ENCODE measurements at places on chromosomes 5 and 9.

DNA sequence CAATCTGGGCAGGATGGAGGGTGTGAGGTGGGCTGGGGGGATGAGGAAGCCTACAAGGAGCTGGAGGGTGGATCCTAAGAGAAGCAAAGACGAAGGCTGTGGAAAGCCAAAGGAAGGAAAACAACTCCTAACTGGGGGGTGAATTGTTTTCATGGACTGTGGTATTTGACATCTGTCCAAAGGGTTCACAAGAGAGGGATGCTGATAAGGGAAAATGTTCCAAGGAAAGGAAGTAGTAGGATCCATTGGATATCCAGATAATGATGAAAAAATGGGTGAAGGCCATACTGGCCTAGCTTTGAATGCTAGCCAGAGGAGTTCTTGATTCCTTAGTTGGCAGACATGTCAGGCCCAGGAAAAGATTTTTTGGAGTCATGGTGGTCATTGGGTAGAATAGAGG is 51.8 kb upstream of the FOXI1 start:
- DNase-seq = peak; percentile 3

- no peak for DNase-seq
Measured at GRCh38 chr9:117809751-117810150, 105.5 kb downstream of the TLR4 start.

DNA sequence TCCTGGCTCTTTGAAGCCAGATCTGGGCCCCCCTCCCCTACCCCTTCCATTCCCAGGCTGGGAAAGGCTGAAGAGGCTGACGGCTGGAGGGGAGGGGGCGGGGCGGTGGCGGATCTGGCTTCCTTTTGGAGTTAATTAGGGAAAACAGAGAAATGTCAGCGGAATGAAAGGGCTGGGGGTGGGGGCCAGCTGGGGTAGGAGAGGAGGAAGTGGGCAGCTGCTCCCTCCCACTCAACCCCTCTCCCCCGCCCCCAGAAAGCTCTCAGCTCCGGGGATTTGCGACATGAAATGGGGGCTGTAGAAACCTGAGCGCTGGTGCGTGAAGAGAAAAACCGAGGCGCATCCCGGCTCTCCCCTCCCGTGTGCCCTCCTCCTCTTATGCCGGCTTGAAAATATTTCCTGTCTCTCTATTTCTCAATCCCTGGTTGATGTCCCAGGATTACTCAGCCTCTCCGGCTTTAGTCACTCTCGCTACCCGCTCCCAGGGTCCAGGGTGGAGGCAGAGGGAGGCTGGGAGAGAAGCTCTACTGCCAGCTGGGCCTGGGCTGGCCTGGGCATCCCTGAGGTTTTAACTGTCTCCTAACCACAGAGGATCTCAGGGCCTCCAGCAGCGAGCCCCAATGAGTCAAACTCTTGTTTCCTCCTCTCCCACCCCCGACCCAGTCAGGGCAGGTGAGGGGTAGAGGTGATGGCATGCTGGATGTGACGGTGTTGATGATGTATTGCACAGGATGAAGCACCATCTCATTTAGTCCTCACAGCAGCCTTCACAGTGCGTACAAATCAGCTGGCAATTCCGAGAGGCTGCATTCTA is 20.1 kb downstream of the PCDHGC5 start:
- peak; percentile 89 for DNase-seq

DNA sequence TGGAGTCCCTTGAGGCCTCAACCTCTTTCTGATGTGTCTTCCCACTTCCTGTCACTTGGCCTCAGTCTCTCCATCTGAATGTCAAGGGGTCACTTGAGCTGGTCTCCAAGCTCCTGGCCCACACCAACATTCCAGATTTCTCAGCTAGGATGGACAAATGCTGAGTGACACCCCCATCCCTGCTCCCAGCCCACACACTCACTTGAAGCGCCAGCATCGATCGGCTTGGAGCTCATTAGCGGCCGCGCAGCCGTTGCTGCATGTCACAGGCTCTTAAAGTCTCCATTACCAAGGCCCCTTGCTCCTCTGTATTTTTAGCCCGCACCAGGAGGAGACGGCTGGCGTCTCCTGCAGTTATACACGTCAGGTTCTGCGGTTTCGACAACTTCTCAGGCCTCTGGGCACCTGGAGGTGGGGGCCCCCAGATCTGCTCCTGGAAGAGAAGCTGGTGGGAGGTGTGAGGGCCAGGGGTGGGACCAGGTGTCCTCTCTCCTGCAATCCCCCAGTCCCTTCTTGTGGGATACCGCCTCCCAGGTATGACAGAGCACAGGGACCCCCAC is 33.4 kb upstream of the ARAP3 start:
- no peak for DNase-seq

- no peak for DNase-seq
Measured at GRCh38 chr5:77882670-77883257, 106.6 kb upstream of the TBCA start.

DNA sequence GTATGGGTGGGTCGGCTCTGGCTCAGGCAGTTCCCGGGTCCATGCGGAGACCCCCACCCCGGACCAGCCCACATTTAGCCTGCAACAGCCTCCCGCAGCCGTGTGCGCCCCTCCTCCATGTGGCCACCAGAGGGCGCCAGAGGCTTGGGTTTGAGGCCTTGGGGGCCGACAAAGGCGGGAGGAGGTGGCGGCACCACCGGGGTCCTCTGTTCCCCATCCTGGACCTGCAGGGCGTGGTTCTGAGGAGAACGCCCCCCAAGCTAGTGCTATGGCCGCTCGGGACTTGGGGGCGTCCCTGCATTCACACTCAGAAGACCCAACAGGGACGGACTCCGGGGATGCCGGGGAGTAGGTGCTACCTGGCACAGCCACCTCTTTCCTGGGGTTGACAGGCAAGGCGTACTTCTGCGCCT is 16.5 kb downstream of the ASS1 start:
- peak; percentile 73 for DNase-seq

- DNase-seq = peak; percentile 78
Measured at GRCh38 chr9:86794391-86795046, 152.8 kb downstream of the GAS1 start.

DNA sequence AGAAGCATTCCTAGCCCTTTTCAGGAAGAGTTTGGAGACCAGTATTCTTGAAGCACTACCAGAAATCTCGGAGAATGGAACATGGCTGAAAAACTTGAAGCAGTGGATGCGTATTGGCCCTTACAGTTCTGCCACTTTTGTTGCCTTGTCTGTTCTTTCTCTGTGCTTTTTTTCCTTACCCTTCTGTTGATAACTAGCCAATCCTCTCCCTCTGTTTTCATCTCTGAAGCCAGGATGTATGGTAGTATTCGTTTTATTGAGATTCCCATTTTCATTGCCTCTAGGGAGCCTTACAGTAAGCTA is 564 bp upstream of the CCNH start:
- DNase-seq = no peak

DNA sequence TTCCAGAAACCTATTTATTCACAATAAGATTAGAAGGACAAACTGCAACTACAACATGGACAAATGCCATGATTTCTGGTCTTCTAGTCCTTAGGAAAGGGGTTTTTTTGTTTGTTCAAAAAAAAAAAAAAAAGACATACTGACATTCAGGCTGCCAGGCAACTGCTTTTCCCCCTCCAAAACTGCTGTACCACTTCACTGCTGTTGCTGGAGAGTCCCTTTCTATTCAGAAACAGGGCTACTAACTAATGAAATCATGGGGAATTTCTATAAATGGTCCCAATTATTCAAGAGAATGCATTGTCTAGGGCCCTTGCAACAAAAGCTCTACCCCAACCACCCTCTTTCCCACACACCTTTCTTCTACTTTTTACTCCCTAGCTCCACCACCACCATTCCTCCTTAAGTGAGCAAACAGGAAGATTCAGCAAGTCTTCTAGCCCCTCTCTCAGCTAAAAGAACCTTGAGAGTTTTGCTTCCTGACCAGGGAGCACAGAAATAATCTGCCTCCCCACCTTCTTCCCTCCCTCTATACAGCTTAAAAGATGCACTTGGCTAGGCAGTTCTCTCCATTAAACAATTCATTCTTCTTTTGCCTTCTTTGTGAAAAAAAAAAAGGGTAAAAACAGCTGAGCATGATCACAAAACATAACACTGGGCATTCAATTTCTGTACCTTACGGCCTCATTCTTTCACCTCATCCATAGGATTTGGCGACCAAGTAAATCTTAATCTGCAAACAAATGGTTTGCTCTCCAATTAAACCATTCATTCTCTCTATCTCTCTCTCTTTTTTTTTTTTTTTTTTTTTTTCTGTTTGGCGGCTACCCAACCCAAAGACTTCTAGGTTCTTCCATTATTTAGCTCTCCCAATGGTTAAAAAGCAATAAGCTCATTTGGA is 13.8 kb downstream of the ZNF608 start:
- DNase-seq = no peak

DNA sequence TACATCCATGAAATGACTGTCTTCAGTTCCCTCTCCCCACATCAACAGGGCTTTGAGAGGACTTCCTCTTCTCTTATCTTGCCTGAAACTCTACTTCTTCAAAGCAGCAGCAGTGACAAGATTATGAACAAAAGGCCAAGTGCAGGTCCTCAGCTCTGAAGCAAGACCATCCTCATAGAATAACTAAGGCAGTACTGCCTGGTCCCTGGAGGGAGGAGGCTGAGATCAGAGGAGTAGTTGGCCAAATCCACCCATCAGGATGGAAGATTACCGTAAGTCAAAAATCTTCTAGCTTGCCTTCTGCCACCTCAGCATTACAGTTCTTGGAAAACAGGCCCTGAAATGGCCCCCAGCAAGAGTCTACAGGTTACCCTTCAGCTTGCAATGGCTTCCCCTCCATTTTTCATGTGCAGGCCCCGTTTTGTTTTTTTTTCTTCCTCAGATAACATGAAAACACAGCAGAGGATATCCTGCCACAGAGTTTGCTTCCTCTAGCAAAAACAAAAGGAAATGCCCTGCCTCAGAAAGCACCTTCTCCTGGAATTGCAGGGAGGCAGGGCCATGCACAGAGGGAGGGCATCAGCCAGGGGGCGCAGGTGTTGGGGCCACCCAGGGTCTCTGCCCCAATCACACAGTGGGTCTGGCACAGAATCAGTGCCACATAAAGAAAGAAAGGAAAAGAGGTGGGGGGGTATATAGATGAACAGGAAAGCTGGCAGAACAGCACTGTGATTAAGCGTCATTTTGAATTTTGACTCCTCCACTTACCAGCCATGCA is 40.0 kb downstream of the KLHL3 start:
- no peak for DNase-seq

- peak; percentile 66 for DNase-seq
Measured at GRCh38 chr9:127567035-127567729, 44.9 kb upstream of the STXBP1 start.

GRCh38 chr9:130438382-130438981 is 6.3 kb upstream of the ASS1 start:
- DNase-seq = no peak

GRCh38 chr9:84894859-84895258 is 225.3 kb downstream of the NTRK2 start:
- no peak for DNase-seq

DNA sequence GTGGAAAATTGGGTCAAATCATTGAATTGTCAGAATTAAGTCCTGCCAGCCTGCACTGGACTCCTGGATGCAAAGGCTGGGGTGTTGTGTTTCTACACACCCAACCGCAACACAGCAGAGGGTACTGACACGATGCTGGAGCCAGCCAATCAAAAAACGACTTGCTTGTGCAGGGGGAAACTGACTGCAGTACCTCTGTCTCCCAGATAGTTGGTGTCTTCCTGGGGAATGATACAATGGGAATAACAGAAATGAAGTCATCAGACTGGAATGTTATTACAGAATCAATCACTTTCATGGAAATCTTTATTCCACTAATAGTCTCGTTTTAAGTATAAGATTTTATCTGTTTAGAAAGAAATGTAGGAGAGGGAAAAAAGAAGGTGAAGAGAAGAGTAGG is 330.3 kb downstream of the MLLT3 start:
- DNase-seq = peak; percentile 37

GRCh38 chr9:520302-520701 is 305.6 kb downstream of the DOCK8 start:
- no peak for DNase-seq

DNA sequence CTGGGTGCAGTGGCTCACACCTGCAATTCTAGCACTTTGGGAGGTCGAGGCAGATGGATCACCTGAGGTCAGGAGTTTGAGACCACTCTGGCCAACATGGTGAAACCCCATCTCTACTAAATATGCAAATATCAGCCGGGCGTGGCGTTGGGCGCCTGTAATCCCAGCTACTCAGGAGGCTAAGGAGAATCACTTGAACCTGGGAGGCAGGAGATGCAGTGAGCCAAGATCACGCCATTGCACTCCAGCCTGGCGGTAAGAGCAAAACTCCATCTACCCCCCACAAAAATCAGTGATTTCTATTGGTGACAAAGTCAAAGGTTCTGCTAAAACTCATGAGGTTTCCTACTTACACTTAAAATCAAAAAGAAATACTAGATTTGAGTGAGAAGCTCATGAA is 18.8 kb downstream of the CSNK1A1 start:
- DNase-seq = no peak

DNA sequence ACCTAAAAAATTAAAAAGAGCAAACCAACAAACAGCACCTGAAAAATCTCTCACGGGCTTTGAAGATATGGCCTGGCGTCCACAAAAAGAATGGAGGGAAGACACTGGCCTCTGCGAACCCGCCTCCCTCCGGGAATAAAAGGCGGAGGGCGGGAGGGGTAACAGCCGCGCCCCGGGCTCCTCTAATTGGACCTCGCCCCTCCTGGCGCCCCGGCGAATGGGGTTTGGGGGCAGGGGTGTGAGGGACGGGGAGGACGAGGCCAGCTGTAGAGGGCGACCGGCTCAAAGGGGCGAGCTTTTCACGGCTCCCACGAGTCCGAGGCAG is 753 bp downstream of the FANCC start:
- DNase-seq = peak; percentile 73

DNA sequence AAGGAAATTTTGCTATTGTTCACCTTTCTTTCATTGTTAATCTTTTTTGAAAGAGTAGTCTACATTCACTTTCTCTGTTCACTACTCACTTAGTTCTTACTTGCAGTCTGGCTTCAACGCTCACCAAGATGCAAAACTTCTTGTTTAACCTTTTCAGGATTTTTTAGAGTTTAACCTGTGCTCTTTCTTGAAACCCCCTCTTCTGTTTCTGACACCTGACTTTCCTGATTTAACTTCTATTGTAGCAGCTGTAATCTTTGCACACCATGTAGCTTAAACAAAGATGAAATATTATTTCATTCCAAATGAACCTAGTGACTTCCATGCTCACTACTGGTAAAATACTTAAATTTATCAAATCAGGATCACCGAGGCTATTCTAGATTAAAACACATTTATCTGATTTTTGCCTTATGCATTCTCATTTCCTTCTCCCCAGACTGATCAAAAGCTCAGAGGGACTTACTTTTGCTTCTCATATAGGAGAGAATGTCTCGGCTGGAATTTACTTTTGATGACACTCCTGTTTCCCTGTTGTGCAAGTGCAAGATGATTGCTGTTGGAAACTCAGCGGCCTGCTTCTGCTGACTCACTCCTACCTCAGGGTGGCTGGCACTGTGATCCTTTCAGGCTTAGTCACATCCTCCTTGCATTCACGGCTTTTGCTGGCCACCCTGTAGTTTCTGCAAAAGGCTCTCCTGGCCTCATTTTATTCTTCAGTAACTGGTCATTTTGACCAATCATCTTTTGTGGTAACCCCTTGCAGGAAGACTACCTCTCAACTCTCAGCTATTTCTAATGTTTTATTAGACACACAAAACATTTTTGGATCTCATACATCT is 109.3 kb upstream of the IFNE start:
- DNase-seq = peak; percentile 95

- no peak for DNase-seq
Measured at GRCh38 chr5:155087036-155087435, 73.5 kb downstream of the KIF4B start.

Measured in astrocyte of the hippocampus (primary cell).